ENCODE measurements at places on chromosomes 12 and 14.
A peak's percentile ranks its signal among the peaks of the same experiment; 100 is the strongest.

DNA sequence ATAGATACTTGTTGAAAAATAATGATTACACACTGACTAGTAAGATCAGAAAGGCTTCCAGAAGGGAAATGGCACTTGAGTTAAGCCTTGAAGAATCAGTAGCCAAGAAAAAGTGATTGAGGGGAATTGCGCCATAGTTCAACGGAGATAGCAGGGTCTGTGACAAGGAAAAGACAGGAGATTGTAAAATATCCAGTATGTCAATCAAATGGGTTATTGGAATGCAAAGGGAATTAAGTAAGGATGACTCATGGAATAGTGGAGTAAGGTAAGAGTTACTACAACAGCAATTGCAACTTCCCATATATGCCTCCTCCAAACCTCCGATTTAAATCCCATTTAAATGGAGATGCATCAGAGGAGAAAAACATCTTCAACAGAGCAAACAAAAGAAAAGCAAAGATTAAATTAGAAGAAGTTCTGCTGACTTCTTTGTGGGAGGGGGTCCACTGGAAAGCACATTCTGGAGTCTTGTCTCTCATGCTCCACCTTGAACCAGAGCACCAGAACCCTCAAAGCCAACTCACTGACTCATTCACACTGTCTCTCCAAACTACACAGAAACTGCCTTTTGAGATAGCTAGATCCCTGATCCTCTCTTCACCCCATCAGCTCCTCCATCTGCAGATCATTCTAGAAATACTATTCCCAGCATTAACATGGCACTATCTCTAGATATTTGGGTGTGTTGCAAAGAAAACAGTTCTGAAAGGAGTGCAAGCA lies 138.2 kb downstream of the NUAK1 start:
- no peak for DNase-seq

DNA sequence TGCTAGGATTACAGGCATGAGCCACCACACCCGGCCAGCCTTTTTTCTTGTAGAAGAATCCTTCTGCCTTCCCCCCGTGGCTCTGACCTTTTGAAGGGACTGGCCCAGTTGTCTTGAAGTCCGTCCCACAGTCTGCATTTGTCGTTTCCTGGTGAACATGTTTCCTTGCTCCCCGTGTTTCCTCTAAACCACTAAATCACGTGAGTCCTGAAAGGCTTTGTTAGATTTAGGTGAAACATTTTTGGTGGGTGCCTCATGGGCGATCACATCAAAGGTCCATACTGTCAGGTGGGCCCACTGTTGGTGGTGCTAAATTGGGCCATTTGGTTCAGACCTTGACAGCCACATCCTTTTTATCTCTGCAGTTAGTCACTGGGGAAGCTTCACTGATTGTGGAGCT lies 26.3 kb downstream of the MLXIP start:
- no peak for DNase-seq

DNA sequence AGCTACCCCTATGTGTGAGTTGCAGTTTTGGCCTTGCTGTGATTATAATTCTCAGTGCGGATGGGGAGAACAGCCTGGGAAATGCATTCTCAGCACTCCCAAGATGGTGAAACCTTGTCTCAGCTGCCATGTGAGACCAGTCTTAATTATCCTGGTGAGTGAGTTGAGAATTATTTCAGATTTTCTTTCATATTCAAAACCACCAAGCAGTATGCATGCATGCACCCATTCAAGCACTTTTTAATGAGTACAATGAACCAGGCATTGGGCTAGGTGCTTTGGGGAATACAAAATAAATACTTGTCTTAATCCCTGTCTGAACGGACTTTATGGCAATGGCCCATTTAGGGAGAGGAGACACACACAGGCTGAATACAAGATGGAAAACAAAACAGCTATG lies 94.7 kb downstream of the PTPN11 start:
- no peak for DNase-seq

DNA sequence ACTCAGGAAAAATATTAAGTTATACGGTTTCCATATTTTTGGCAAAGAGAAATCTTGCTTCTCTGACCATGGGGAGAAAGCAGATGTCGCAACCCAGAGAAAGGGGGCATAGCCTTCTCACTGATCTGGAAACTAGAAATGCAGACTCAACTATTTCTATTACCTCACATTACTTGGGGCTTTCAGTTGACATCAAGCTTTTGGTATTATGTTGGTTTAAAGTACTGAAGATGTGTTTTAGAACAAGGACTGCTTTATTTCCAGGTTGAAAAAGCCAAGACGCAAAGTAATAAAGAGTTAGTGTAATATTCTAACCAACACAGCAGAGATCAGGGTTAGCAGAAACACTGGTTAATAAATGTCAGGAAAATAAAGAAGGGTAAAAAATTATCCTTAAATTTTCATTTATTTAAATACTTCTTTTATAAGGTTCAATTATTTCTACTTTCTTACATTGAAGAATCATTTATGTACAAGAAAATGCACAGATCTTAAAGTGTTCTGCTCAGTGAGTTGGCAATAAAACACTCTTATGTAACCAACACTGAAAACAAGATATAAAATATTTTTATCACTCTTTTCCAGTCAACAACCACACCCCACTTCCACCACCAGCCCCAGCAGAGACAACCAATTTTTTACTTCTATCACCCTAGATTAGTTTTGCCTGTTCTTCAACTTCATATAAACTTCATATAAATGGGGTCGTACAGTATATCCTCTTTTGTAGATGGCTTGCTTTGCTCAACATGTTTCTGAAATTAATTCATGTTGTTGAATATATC lies 26.0 kb downstream of the DCP1B start:
- no peak for DNase-seq

- peak; percentile 49 for DNase-seq
Measured at GRCh38 chr12:95336387-95337067, 118.9 kb downstream of the VEZT start.

DNA sequence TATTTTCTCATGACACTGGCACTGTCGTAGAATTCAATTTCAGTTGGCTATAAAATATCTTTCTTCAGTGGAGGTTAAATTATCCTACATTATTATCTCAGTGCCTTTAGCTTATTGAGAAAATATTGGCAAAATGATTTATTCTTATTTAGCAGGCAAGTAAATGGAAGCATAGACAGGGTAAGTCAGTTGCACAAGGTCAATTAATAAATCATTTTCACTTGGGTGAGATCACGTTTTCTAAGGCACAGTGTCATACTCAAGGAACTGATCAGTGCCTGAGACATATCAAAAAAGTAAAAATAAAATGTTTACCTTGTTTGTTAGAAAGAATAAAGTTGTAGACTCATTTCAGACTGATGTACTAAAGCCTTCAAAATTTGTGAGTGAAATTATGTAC lies 95.0 kb downstream of the ACSS3 start:
- no peak for DNase-seq

GRCh38 chr14:51564986-51565604 lies 86.6 kb upstream of the FRMD6 start:
- DNase-seq: no peak

- peak; percentile 50 for DNase-seq
Measured at GRCh38 chr12:47808050-47808449, 11.7 kb downstream of the HDAC7 start.

GRCh38 chr14:61167642-61168041 lies 113.5 kb downstream of the TMEM30B start:
- no peak for DNase-seq

- no peak for DNase-seq
Measured at GRCh38 chr12:80032946-80033345, 66.4 kb upstream of the OTOGL start.

GRCh38 chr12:52826611-52827498 lies 7.3 kb downstream of the KRT79 start:
- DNase-seq: no peak

Data from left ventricle myocardium inferior (tissue), 1 donor.